ENCODE measurements at places on chromosomes 4 and X.

DNA sequence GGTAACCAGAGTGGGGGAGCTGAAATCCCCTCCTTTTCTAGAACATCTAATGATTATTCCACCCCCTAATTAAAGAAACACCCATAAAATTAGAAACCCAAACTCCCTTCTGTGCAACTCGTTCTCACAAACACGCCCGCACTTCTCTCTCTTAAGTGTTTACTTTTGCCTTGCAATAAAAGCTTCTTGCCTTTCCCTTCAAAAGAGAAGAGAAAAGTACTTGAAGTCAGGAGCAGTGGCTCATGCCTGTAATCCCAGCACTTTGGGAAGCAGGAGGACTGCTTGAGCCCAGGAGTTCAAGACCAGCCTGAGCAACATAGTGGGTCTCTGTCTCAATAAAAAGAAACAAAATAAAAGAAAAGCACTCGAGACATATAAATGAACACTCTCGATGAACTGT lies 3.6 kb upstream of the GPR173 start:
- no peak for DNase-seq

DNA sequence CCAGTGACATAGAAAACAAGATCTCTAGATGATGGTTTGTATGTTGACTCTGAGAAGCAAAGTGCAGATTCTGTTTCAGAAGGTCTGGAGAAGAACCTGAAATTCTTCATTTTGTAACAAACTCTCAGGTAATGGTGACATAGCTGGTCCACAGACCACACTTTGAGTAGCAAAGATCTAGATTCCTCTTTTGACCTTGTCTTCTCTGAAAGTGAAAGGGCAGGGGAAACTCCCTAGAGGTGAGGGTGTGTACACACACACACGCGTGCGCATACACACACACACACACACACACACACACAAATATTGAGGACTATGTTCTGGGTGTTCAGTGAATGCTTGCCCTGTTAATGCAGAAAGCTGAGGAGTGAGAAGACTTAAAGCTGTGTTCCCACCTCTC lies 110.1 kb downstream of the NHSL2 start:
- no peak for DNase-seq

GRCh38 chr4:144754562-144755410 lies 108.8 kb downstream of the HHIP start:
- DNase-seq, result no peak

DNA sequence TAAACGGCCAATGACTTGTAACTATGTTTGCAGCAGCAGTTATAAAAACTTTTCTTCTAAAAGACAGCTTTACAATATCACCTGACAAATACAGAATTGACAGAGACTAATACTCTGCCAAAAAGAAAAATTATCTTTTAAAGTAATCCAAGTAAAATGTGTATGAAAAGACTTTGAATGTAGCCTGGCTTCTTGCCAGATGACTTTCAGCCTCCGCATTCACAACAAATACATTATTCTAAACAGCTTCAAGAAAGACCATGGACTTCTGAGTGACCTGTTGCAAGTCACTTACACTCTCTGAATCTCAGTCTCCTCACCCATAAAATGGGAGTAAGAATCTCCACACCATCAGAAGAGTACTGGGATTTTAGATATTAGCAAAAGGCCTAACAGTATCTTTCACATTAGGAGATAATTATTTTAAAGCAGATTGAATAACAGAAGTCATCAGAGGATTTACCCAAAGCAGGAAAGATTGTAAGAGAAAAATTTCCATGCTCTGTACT lies 2.5 kb downstream of the ADAMTS3 start:
- DNase-seq, result no peak

GRCh38 chr4:69800599-69800998 lies 40.2 kb upstream of the SULT1B1 start:
- no peak for DNase-seq

GRCh38 chr4:87986508-87986907 lies 11.0 kb downstream of the SPP1 start:
- no peak for DNase-seq

GRCh38 chr4:60721685-60722084 lies 478.4 kb upstream of the ADGRL3 start:
- DNase-seq, result no peak

DNA sequence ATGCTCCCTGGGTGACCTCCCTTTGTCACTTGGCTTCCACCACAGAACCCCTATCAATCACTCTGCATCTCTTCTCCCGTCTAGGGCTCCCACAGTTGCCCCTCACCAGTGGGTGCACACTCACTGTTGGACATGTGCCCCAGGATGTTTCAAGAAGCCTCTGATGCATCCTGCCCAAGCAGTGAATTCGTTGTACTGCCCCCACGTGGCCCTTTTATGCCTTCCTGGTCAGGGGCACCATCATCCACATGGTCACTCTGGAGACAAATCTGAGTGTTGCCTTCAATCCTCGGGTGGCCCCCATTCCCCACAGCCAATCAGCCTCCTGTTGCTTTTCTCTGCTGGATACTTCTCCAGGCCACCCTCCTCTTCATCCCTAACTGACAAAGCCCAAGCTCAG lies 12.2 kb downstream of the ITIH6 start:
- no peak for DNase-seq

DNA sequence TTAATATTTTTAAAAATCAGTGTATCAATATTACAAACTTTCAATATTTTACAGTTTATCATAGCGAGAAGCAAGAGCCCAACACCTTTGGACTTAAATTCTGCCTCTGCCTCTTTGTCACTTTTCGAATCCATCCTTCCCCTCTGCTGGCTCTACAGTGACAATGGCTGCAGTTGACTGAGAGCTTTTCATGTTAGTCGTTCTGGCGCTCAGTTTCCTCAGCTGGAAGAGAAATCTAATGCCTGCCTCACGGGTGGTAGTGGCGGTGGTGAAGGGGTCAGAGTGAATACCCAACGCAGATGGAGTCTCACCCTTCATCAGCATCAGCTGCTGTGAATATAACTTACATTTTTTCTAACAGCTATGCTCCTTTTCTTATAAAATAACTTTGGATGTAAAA lies 144.8 kb downstream of the NWD2 start:
- no peak for DNase-seq

GRCh38 chrX:73615022-73615421 lies 52.0 kb downstream of the CHIC1 start:
- DNase-seq, result no peak

- DNase-seq, result no peak
Measured at GRCh38 chr4:118287711-118288451, 64.9 kb downstream of the PRSS12 start.

DNA sequence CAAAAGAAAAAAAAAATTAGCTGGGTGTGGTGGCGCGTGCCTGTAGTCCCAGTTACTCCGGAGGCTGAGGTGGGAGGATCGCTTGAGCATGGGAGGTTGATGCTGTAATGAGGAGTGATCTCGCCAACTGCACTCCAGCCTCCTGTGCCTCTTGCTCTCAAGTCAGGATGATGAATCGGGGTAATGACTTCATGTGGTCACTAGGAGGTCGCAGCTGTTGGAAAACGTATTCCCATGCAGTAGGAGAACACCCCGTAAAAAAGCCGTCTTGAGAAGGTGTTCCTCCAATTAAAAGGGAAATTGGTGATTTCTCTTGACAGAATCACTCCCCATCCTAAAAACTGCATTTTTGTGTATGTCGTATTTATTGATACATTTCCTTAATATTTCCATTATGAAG lies 2.2 kb downstream of the CCNB3 start:
- DNase-seq, result no peak

- DNase-seq, result no peak
Measured at GRCh38 chrX:99266255-99266654, 1143.8 kb downstream of the PCDH19 start.

DNA sequence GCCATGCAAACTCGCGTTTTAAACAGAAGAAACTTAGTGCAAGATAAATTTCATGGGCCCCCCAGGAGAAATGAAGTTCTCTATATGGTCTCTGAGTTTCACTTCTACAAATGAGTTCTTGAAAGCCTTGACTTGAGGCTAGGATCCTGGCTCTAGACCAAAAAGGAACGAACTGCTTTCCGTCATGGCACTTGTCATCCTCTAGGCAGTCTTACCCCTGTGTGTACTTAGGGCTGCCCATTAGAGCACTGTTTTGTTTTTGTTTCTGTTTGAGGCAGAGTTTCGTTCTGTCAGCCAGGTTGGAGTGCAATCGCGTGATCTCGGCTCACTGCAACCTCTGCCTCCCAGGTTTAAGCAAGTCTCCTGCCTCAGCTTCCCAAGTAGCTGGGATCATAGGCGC lies 29.0 kb downstream of the RNF4 start:
- DNase-seq, result no peak

DNA sequence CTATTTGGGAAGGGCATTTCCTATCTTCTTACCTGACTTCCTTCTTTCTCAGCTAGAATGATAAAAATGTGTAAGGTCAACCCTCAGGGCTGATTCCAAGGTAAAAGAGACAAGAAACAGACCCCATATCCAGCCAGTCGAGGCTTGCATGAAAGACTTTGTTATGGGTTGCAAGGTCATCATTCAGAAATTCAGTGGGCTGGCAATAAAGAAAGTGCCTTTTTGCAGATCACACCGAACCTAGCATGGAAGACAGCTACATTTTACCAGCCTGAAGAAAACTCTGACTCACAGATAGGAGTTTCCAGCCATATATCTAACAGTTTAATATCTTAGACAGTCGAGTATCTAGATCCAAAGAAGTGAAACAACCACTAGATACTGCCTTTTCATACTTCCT lies 87.4 kb downstream of the PDGFC start:
- no peak for DNase-seq

DNA sequence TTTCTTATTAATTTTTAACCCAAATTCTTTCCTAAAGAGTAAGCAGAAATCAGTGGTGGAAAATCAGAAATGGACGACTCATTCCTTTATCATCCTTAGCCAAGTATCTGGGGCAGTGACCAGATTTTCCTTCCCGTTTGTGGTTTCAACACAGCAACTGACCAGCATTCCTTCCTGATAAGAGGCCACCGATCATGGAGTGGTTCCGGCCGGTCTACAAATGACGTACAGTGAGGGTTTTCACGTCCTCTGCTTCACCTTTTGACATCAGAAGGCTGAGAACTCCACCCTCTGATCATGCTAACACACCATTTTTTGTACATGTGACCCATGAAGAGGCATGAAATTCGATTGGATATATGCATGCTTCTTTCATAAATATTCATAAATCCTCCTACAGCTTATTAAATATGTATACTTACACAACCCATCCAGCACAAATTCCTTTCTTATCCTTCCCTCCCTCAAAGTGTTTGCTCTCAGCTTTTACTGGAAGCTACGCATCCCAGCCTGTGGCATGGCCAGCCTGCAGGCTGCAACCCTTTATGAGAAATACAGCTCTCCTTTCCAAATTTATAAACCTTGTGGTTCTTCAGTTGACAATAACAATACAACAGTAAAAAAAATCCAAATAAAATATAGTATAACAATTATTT lies 173.0 kb upstream of the CASK start:
- DNase-seq, result no peak

GRCh38 chr4:56703378-56703777 lies 22.3 kb upstream of the HOPX start:
- DNase-seq, result no peak

- no peak for DNase-seq
Measured at GRCh38 chrX:67503004-67503403, 40.8 kb upstream of the AR start.

- DNase-seq, result peak; percentile 26
Measured at GRCh38 chr4:157075811-157076577, at the start of gene GLRB. GLRB (plus strand) TSS chr4:157076150; CDS start chr4:157078025, 1,875 bp downstream.

GRCh38 chr4:98659106-98659592 lies 738 bp upstream of the TSPAN5 start:
- no peak for DNase-seq

DNA sequence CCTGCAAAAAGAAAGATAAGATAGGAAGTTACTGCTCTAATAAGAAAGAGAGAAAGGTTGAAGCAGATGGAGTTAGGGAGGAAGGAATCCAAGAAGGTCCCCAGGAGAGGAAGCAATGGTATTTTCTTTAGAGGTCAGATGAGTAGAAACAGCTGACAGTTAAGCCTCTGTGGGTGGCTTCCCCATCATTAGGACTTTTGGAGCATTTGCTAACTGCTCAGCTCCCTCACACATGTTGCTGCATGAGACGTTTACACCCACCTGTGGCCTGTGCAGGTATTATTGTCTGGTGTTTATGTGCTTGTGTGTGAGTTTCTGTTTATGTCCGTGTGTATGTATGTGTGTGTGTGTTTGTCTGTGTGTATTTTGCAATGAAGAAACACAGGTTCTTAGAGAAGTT lies 346.8 kb downstream of the RAB28 start:
- DNase-seq, result no peak

DNA sequence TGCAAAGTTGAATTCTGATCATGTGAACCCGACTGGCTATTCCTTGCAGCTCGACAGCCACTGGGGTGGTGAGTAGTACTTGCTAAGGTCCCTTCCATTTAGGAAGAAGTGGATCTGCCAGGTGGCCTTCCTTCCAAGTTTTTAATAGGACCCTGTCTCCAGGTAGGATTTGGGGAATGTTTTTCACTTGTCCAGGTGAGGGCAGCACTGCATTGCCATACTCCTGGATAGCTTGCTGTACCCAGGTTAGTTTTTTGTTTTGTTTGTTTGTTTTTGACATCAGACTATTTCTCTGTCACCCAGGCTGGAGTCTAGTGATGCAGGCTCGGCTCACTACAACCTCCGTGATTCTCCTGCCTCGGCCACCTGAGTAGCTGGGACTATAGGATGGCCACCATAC lies 29.8 kb downstream of the SAGE1 start:
- no peak for DNase-seq

DNA sequence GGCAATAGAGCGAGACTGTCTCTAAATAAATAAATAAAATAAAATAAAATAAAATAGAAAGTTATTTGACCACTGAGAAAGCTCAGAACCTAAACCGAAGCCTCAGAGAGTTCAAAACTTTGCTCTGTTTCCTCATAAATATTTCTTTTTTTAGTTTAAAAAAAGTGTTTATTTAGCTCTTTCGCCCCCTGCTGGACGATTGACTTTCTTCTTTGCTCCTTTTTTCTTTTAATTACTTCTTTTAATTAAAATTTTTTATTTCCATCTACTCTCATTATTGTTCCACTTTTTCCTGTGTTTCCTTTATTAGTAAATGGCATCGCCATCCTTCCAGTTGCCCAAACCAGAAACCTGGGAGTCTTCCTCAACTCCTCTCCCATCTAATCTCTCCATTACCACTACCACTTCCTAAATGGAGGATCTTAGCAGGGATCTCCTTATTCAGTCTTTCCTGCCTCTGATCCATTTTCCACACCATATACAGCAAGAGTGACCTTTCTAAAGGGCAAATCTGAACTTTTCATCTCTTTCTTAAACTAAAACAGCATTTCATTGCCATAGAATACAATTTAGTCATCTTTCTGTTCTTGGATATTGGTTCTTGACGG lies 728 bp upstream of the IL13RA2 start:
- no peak for DNase-seq

Measured in left renal pelvis (tissue), 4 donors.